ENCODE measurements at places on chromosomes 2 and 18. TPM values are rescaled to one million over a fixed set of nuclear protein-coding genes. Genes with fewer than 3 reads are reported as not detected.

BOLL gene
- total RNA-seq = not detected

NT5DC4 gene
- 0.83 TPM for total RNA-seq

RNU2-63P gene
- not detected for total RNA-seq

ZNF396 gene
- 6.7 TPM for total RNA-seq

MERTK gene
- total RNA-seq = 20.2 TPM

NT5C1B gene
- not detected for total RNA-seq

DSG2 gene
- total RNA-seq = 26.8 TPM

CHAC2 gene
- 1.6 TPM for total RNA-seq

MAP3K19 gene
- 21.1 TPM for total RNA-seq

AKAIN1 gene
- not detected for total RNA-seq

TRIM43 gene
- total RNA-seq = not detected

PLA2R1 gene
- 13.5 TPM for total RNA-seq

RGPD4 gene
- not detected for total RNA-seq

HOXD13 gene
- total RNA-seq = not detected

CEBPZ gene
- total RNA-seq = 36.7 TPM

DSG1 gene
- total RNA-seq = not detected

NYAP2 gene
- 1.6 TPM for total RNA-seq

ZDBF2 gene
- 13.7 TPM for total RNA-seq

NCKAP1 gene
- total RNA-seq = 194 TPM

LIMS4 gene
- 0.55 TPM for total RNA-seq

VIT gene
- total RNA-seq = 0.94 TPM

CHRNG gene
- not detected for total RNA-seq

MDH1B gene
- 15.0 TPM for total RNA-seq

SLC9A2 gene
- 0.52 TPM for total RNA-seq

HOXD4 gene
- 1.1 TPM for total RNA-seq

NRP2 gene
- 125 TPM for total RNA-seq

GALR1 gene
- total RNA-seq = 0.03 TPM

POMC gene
- 3.2 TPM for total RNA-seq

ITGA4 gene
- 71.0 TPM for total RNA-seq

SRSF7 gene
- 108 TPM for total RNA-seq

LHCGR gene
- 0.26 TPM for total RNA-seq

B3GNT7 gene
- 73.7 TPM for total RNA-seq

PAPOLG gene
- total RNA-seq = 7.7 TPM

NCKAP5 gene
- total RNA-seq = 10.6 TPM

MEX3C gene
- 54.2 TPM for total RNA-seq

ALPI gene
- not detected for total RNA-seq

HOXD11 gene
- total RNA-seq = not detected

UGT1A3 gene
- not detected for total RNA-seq

SP110 gene
- total RNA-seq = 31.4 TPM

ZNF407 gene
- total RNA-seq = 34.9 TPM

CROCC2 gene
- 5.6 TPM for total RNA-seq

UGT1A10 gene
- not detected for total RNA-seq

IL36B gene
- total RNA-seq = not detected
